ENCODE measurements at places on chromosomes 2 and 18.

DNA sequence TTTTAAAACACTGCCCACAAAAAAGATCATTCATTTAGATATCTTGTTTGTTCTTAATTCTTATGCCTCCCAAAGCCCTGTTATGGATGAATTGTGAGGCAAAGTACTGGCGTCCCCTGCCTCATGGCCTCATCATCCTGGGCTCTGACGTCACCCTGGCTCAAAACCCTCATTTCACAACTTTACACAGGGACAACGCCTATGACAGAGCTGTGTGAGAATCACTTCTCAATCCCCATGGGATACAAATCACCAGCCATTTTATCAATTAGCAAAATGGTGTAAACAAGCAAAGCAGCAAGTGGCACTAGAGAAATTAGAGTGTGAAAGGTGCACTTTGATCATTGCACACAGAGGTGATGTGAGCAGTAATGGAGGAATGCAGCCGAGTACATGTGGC, 16.6 kb downstream of the FHOD3 start:
- DNase-seq = no peak

GRCh38 chr18:52748343-52748742, 408.3 kb downstream of the DCC start:
- no peak for DNase-seq

- DNase-seq = no peak
Observed at GRCh38 chr18:61173554-61173953, 159.7 kb upstream of the CDH20 start.

DNA sequence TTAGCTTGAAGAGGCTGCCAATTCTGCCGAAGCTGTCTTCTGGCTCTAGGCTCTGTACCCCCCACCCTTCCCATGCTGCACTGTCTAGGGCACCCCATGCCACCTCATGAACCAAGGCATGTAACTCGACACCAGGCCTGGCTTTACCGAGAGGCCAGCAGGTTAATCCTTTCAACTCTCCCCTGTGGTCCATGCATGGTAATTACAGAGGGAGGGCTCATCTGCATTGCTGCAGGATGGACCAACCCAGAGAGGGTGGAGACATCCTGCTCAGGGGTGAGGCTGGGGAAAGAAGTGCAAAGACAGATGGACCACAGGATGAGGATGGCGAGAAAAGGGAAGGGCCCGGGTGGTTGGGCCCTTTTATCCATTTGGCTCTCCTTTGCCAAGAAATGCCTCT, 65.8 kb downstream of the KCTD1 start:
- DNase-seq = no peak

- DNase-seq = no peak
Observed at GRCh38 chr18:11880586-11881304, 27.4 kb downstream of the MPPE1 start.
